Ecto neural progenitor cell (in vitro differentiated cells): ENCODE measurements at places on chromosomes 5 and 9.
A peak's percentile ranks its signal among the peaks of the same experiment; 100 is the strongest.

DNA sequence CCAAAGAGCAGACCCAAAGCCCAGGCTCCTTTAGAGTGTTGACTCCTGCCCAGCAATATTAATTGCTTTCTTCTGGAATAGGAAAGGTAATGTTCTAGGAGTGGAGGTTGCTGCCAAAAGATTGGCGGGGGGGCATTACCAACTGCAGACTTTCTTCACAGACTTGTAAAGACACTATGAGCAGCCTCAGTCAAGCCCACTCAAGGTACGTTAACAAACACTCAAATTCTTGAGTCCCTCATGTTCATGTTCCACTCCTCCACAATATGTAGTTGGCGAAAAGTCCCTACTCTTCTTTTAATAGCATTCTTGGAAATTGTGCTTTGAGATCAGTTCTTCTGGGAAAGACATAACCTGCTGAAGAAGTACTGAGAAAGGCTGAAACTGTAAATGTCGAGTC lies 409.2 kb upstream of the KIF2A start:
- no peak for DNase-seq

GRCh38 chr9:2492161-2492560 lies 129.4 kb upstream of the VLDLR start:
- DNase-seq = no peak

DNA sequence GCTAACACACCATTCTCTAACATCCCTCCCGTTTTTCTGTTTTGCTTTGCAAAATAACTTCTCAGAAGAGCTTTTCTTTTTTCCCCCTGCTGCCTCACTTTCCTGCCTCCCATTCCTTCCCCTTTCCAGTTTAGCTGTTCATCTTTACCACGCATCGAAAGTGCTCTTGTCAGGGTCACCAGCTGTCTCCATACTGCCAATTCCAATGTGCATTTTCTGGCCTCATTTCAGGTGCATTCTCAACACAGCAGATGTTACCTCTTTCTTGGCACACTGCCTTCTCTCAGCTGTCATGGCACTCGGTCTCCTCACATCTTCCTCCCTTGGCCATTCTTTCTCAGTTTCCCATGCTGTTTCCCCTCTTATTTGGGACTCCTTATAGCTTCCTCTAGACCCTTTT lies 9.5 kb downstream of the ARSK start:
- no peak for DNase-seq

GRCh38 chr9:104750185-104750767 lies 2.8 kb downstream of the NIPSNAP3A start:
- DNase-seq = no peak

- no peak for DNase-seq
Measured at GRCh38 chr9:30280229-30280900, 2104.1 kb upstream of the ACO1 start.

DNA sequence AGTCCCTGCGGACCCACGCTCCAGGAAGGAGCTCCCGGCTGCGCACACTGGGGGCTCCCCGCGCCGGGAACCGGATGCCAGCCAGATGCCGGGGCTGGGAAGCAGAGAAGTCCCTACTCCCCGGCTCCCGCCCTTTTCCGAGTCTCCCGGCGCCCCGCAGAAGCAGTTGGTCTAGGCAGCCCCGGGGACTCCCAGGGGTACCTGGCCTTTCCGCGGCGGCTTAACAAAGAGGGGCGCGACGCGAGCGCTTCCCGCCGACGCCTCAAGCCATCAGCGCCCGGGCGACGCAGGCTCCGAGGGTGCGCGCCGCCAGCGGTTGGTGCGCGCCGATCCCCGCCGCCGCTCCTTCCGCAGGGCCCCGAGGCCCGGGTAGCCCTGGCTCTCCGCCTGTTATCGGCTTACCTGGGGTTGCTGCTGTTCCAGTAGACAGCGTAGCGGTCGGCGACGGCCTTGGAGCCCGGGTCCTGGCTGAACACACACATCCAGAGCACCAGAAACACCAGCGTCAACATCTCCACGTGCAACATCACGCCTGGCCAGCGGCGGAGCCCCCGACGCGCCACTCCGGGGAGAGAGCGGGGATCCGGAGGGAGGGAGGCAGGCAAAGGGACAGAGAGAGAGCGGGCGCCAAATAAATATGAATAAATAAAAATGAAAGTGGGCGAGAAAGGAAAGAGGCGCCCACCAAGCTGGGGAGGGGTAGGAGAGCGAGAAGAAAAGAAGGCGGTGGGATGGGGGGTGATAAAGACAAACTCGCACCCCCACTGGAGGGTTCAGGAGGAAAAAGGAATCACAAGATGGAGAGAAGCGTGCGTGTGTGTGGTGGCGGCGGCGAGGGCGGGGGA lies 428 bp downstream of the EFNA5 start:
- peak; percentile 54 for DNase-seq

DNA sequence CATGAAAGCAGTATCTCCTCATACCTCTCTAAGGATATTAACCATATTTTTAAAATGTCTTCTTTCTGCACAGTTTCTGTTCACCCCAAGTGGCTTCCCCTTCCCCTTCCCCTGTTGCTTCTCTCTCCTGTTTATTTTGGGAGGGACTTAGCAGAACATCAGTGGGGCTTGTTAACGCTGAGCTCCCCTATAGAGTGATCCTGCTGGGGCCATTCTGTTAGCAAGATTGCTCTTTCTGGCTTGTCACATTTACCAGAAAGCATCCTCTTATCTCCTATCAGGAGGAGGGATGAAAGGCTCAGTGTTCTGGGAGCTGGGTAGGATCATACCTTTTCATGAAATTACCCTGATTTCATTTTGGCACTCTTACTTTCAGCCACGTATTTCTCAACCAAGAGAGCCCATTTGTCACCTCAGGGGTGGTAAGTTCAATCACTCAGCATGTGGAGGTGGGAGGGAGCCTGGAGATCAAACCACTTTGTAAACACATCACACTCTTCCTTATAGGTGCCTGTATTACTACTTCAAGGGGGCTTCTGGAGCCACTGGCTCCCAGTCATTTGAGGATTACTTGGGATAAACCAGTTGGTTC lies 16.7 kb downstream of the NXNL2 start:
- DNase-seq = no peak

- no peak for DNase-seq
Measured at GRCh38 chr5:40227931-40228330, 451.8 kb upstream of the PTGER4 start.

DNA sequence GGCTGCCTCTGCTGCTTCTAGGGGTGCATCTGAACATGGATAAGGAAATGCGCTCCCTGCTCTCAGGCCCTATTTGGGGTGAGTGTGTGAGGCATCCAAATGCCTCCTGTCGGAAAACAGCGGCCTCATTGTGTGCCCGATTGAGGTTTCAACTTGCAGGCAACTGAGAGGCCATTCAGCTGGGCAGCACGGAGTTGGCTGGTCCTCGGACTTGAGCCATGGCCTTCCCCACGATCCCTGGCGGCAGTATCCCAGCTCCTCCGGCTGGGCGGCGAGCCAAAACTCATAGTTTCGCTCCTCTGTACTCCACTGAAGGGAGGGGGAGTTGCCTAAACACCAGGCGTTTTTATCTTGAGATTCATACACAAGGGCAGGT lies 597.3 kb upstream of the SGCD start:
- peak; percentile 50 for DNase-seq

DNA sequence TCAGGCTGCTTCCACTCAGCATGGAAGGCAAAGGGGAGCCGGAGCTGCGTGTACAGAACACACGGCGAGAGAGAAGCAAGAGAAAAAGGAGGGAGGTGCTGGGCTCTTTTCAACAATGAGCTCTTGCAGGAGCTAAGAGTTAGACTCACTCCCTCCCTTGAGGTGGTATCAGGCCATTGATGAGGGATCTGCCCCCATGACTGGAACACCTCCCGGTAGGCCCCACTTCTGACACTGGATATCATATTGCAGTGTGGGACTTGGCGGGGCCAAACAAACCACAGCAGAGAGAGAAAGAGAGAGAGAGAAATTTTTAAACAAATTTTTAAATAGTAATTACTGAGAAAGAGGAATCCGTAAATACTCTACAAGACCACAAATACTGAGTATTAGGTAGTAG lies 182.2 kb downstream of the TRIO start:
- DNase-seq = no peak

GRCh38 chr9:113979343-113980127 lies 98.6 kb downstream of the AMBP start:
- DNase-seq = no peak

- DNase-seq = peak; percentile 71
Measured at GRCh38 chr9:113564498-113565237, 101.1 kb downstream of the RGS3 start.

GRCh38 chr9:88481933-88482332 lies 53.0 kb upstream of the NXNL2 start:
- DNase-seq = no peak

DNA sequence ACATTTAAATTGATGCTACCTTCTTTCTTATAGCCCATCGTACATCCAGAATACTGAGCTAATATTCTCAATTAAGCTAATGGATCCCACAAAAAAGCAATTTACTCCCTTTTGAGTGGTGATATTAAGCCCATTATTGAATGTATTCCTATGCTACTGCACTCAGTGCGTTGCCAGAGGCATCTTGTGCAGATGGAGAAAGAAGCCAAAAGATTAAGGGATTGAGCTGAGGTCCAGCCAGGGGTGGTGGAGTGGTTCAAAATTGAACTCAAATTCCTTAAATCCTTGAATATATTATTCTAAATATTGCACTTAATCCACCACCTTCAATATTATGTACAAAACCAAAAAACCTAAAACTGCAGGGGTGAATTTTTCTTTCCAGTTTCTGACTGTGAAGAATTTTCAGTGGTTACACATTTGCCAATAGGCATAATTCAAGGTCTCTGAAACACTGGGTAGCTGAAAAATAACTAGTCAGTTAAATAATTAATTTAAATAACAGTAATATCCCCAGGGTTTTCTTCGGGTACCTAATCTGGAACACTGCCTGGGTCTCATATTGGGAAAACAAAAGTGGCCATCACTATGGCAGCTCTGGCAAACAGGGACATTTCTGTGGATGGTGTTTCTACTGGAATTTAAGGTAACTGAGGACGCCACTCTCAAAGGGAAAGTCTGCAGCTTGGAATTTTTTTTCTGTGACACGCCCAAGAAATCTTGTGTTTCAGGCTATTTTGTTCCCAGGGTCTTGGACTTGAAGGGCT lies 6.2 kb upstream of the LIFR start:
- DNase-seq = no peak

GRCh38 chr5:170200876-170201275 lies 31.9 kb upstream of the C5orf58 start:
- no peak for DNase-seq

GRCh38 chr5:114325541-114325940 lies 36.3 kb upstream of the KCNN2 start:
- DNase-seq = no peak

DNA sequence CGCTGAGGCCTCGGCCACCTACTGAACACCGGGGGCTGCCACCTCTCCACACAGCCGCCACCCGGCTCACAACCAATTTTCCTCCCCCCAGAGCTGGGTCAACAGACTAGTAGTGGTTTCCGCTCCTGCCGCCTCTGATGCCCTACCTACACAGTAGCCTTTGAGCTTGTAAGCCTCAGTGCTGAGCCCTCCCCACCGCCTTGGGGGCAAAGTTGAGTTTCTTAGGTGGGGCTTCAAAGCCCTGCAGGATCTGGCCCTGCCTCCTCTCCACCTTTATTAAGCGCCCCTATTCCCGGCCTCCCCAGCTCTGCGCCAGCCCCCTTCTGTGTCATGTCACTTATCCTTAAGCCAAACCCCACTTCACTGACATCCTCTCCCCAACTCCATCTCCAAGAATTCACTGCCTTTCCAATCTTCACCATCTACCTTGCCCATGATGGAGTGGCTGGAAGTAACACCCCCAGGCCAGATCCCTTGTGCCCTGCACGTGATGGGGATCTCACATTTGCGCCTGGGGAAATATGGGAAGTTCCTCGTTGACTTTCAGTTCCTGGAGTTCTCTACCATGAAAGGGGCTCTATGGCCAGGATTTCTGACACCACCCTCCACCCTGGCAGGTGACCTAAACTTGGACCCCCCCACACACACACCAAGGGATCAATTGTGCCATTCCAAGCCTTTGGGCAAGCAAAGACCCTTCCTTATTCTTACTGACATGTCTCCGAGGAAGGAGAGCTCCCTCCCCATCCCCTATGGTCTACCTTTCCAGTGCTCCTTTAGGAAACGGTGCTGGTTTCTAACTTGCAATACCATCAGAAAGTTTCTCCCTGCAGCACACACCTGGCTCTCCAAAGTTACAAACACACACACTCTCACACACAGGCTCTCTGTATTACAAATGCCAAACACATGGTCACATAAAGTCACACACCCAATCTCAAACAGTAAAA lies 2.7 kb upstream of the CNTFR start:
- no peak for DNase-seq

- no peak for DNase-seq
Measured at GRCh38 chr5:174273325-174273724, 227.8 kb downstream of the NSG2 start.

- DNase-seq = no peak
Measured at GRCh38 chr5:133338504-133339355, 273.6 kb downstream of the FSTL4 start.

- DNase-seq = no peak
Measured at GRCh38 chr9:91053824-91054223, 252.2 kb downstream of the SYK start.

- no peak for DNase-seq
Measured at GRCh38 chr9:107953556-107954125, 464.1 kb upstream of the KLF4 start.
